ENCODE measurements at places on chromosomes 4 and X. TPM values are rescaled to one million over a fixed set of nuclear protein-coding genes. Genes with fewer than 3 reads are reported as not detected.
A peak's percentile ranks its signal among the peaks of the same experiment; 100 is the strongest.

DNA sequence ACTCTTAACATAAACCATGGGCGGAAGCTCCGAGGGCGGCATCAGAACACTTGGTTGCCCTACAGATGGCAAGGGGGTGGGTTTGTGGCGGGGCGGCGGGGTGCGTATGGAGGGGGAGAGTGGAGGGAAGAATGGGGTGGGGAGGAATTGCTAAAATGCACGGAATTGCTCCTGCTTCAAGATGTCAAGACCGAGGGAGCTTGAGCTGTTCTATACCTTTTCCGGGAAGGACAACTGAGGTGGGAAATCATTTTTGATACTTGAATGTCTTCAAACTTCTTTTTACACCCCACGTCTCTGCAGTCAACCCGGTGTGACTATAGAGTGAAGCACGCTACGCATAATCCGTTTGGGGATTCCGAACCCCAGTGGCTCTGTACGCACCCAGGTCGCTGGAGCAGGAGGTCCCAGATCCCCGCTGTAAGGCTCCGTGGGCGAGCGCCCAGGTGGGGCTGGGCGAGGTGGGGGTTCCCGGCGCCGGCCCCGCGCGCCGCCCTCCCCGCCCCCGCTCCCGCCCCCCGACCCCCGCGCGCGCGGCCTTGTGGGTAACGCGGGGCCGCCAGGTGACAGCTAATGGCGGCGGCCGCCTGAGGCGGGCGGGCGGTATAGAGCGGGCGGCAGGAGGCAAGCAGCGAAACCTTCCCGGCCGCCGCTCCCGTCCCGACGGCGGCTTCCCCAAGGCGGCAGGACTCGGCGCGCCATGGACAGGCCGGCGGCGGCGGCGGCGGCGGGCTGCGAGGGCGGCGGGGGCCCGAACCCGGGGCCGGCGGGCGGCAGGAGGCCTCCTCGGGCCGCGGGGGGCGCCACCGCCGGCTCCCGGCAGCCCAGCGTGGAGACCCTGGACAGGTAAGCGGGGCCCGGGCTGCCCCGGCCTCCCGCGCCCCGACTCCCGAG lies at the start of gene MTMR1:
MTMR1 (plus strand) TSS at position 566 of the 894 bp plus-strand sequence; CDS start at position 701, 135 bp downstream.
- H3K4me1 ChIP-seq, result no peaks in the 10 kb centered on the region
- no peaks in the 10 kb centered on the region for H3K36me3 ChIP-seq
- H3K4me3 ChIP-seq, result peak within 1 kb of the TSS; percentile 80
- no peaks in the 10 kb centered on the region for H3K27me3 ChIP-seq

- peak; percentile 74 for DNase-seq
- no peak overlapping the region for H3K27ac ChIP-seq
- peaks cover 26% of the 10 kb centered on the region for H3K4me1 ChIP-seq
Observed at GRCh38 chr4:140641789-140642439, 73.2 kb upstream of the UCP1 start.

- no peak for DNase-seq
- peaks cover 10% of the 10 kb centered on the region for H3K4me1 ChIP-seq
- H3K27me3 ChIP-seq, result no peaks in the 10 kb centered on the region
- H3K36me3 ChIP-seq, result no peaks in the 10 kb centered on the region
- no peak overlapping the region for H3K4me3 ChIP-seq
Observed at GRCh38 chr4:177282284-177282835, 27.3 kb upstream of the NEIL3 start.

- DNase-seq, result no peak
- H3K27me3 ChIP-seq, result no peaks in the 10 kb centered on the region
Observed at GRCh38 chr4:77629885-77630284, 24.3 kb downstream of the CXCL13 start.

DNA sequence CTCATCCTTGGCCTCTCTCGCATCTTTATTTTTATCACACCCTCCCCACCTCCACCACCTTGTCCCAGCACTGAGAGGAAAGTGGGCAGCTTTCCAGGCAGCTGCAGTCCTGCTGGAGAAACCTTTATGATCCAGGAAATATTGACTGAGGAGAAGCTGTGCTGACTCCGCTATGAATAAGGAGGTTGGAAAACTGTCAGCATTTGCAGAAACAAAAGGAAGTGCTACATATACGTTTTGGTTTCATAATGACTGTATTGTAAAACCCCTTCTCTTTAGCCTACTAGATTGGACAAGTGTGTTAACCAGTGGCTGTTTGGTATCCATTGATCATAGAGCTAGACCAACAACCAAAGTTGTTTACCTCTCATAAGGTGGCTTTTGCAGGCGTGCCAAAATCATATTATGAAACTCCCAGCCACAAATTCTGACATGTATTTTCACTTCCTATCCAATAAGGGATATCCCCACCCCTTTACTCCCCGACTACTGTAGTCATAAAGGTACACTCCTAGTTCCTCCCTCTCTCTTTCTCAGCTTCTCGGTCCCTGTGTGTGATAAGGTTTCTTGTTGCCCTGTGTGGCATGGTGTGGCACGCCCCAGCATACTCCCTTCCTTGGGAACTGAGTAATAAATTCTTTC lies 88.4 kb downstream of the GPR143 start:
- DNase-seq, result peak; percentile 80
- H3K36me3 ChIP-seq, result no peaks in the 10 kb centered on the region
- no peaks in the 10 kb centered on the region for H3K27me3 ChIP-seq
- no peak overlapping the region for H3K4me3 ChIP-seq

DNA sequence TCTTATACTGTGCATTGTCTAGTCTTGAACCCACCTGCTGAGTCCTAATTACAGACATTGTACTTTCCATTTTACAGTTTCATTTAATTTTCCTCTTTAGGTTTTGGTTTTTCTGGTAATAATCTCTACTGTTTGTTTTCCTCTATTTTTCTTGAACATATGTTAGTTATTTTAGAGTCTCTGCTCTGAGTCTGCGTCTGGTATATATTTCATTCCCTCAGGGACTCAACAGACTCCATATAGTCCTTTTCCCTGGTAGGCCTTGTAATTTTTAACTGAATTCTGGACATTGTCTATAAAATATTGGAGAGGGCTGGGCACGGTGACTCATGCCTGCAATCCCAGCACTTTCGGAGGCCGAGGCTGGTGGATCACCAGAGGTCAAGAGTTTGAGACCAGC lies 121.8 kb upstream of the STOX2 start:
- H3K4me1 ChIP-seq, result no peaks in the 10 kb centered on the region
- no peak overlapping the region for H3K27ac ChIP-seq
- H3K36me3 ChIP-seq, result no peaks in the 10 kb centered on the region
- no peak overlapping the region for H3K4me3 ChIP-seq

MUC7 gene
- not detected for polyA plus RNA-seq

RHOXF2B gene
- not detected for polyA plus RNA-seq
